ENCODE measurements at places on chromosomes 2 and 18. TPM values are rescaled to one million over a fixed set of nuclear protein-coding genes. Genes with fewer than 3 reads are reported as not detected.
A peak's percentile ranks its signal among the peaks of the same experiment; 100 is the strongest.

GRCh38 chr2:202109737-202110184 lies 36.7 kb downstream of the KIAA2012 start:
- no peak for DNase-seq

ACOXL gene
- total RNA-seq: not detected

DNA sequence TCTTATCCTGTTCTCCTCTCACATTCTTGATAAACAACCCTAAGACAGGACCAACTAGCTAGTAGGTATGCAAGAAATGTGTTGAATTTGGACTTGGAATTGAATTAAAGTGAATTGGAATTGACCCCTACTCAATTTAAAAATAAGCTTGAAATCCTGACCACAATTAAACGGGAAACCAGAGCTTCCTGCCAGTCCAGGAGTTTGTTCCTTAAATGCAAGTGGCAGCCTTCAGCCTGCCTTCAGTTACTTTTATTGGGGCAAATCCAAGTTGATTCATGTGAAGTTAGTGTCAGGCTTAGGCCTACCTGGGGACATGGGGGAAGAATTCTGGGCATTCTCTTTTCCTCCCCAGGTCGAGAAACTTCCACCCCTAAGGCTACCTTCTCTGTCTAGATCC lies 457.6 kb downstream of the BCL11A start:
- no peak for DNase-seq

- no peak for DNase-seq
Measured at GRCh38 chr2:238974501-238975166, 126.7 kb downstream of the TWIST2 start.

SPC25 gene
- total RNA-seq: 39.3 TPM

GCG gene
- 0.27 TPM for total RNA-seq

EPHA4 gene
- total RNA-seq: 108 TPM

ITGB6 gene
- total RNA-seq: not detected

GRHL1 gene
- total RNA-seq: 2.0 TPM

GALNT14 gene
- 1.4 TPM for total RNA-seq

DNA sequence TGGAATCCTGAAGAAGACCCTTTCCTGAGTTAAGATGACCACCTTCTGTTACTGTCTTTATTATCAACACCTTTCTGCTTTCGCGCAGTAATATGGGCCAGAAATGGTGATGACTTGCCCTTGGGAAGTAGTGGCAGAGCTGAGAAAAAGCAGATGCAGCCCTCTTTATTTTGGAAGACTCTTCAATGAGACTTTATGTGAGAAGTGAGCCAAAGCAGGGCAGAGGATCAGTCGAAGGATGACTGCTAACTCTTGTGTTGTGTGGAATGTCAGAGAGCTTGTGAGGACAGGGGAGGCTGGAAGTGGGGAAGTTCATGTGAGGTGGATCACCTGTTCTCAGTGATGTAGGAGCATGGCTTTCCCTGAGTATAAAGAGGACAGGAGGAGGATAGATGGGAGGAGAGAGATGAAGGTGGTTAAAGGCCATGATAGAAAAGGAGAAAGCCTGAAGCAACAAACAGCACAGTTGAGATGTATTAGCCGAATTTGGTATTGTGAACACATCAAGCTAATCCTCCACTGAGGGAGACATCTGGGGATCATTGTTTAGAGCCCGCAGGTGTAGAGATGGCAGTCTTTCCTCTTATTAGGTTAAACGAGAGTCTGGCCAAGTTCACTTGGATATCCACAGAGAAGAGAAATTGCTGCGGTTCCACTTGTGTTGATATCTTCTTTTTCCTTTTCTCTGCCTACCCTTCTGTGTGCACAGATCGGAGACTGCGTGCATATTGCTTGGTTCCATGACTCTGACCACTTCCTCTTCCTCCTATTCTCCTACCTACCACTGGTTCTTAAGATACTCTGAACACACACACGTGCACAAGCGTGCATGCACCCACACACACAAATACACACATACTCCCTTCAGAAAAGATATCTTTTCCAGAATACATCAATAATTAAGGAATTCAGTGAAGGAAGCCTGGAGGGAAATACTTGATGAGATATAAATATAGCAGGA lies 67.4 kb downstream of the SLC9A2 start:
- DNase-seq: no peak

- no peak for DNase-seq
Measured at GRCh38 chr18:29488617-29489016, 1311.7 kb upstream of the CDH2 start.

DNA sequence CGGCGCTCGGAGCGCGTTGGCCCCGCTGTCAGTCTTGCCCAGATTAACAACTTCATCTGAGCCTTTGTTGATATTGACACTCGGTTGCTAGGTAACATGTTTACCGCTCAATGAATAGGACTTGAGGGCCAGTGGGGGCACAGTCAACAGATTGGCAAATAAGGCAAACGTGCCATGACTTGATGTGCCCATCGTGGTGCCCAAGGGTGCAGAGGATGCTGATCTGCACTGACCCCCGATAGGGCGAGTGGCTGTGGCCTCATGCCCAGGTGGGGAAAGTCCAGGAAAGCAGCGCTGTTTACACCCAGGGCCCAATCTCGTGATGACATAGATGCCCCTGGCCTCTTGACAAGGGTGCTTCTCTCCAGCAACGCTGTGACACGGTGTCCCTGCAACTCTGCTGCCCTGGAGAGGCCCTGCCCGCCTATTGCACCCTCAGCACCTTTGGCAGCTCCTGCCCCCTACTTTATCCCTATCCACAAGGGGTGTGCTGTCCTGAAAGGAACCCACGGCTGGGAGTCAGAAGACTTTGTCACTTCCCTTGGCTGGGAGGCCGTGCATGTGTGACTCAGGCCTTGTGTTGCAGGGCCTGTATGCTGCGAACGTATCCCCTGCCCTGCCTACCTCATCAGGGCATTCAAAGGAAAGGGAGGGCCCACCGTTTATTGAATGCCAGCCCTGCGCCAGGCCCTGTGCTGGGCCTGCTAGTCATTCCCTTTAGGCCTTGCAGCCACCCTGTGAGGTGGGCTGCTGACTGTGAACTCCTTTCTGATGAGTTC lies 158.0 kb downstream of the INHBB start:
- DNase-seq: no peak

- DNase-seq: no peak
Measured at GRCh38 chr2:46486436-46486835, 7.1 kb downstream of the TMEM247 start.

DNA sequence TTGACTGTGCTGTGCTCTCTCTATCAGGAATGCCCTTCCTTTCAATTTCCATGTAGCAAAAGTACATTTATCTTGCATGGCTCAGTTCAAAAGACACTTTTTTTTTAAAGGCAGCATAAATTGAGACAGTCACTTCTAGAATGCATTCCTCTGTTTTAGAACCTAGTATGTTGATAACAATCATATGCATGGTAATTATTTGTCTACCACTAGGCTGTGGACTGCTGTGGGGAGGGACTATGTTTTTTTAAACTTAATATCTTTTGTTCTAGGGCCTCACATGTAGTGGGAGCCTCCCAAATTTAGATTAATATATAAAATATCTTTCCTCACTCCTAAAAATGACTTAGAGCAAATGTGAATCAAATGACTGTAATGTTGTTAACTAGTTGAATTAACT lies 269.9 kb downstream of the MEIS1 start:
- no peak for DNase-seq

GRCh38 chr2:2016651-2017311 lies 272.5 kb upstream of the PXDN start:
- no peak for DNase-seq

DNA sequence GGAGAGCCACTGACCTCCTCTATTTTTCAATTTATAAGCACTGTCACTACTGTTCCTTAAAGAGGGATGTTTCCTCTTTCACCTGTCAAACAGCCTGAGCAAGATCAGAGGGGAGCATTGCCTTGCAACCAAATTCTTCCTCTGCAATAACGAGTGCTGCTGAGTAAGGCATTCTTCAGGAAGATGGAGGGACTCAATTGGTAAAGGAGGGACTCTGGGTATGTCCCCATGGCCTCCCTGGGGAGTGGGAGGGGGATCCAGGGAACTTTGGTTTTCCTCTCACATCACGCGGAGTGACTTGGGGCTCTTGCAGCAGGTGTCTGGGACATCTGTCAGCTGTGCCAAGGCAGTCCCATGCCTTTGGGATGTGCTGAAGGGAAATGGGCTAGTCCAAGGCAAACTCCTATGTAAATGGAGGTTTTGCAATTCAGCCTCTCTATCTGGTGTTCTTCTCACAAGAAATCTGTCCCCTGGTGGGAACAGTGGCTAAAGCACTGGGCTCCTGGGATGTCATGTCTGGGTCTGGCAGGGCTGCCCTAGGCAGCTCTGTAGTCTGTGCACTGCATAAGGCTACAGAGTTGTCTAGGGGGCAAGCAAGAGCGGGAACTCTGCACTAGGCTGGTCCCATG lies 14.4 kb upstream of the HES6 start:
- no peak for DNase-seq

DNA sequence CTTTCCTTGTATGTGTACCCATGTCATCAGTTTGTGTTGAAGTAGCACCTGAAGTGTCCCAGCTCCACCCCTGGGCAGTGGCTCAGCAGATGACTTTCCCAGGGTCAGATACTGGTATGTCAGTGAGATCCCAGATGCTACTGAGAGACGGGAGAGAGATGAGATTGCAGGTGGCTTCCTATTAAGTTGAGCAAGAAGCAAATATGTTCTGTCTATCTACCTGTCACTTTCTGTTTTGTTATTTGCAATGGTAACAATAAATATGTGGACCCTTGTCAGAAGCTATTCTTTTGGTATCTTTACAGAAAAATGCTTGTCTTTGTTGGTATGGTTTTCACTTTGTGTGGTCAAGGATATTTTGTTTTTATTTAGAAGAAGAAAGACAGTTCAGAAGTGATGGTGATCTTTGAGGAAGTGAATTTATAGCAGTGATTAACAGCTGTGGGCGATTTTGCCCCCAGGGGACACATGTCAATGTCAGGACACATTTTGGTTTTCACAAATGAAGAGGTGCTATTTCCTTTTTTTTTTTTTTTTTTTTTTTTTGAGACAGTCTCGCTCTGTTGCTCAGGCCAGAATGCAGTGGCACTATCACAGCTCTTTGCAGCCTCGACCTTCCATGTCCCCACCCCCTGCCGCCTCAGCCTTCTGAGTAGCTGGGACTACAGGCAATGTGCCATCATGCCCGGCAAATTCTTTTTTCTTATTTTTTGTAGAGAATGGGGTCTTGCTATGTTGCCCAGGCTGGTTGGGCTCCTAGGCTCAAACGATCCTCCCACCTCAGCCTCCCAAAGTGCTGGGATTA lies 21.4 kb downstream of the MGAT5 start:
- DNase-seq: no peak

GRCh38 chr2:70087702-70088597 lies 673 bp downstream of the PCBP1 start:
- no peak for DNase-seq

GRCh38 chr2:122523143-122523542 lies 767.7 kb downstream of the TSN start:
- no peak for DNase-seq

DNA sequence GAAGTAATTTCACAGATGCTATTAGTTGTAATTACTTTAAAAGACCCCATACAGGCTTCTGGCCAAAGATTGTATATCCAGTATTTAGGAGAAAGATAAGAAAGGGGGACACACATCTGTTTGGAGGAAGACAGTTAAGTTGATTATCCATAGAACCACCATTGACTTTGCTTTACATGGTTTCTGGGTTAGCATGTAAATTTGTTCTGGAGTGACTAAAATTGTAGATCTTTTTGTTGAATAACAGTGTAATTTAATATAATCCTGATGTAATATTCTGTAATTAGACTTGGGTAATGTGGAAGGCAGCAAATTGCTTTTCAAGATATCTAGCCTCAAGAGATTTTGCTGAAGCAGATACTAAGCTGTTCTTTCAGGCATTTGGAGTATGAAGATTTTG lies 17.2 kb downstream of the COMMD1 start:
- no peak for DNase-seq

GRCh38 chr2:136081582-136082210 lies 36.3 kb downstream of the CXCR4 start:
- DNase-seq: peak; percentile 21

DUSP19 gene
- total RNA-seq: 4.7 TPM

DNA sequence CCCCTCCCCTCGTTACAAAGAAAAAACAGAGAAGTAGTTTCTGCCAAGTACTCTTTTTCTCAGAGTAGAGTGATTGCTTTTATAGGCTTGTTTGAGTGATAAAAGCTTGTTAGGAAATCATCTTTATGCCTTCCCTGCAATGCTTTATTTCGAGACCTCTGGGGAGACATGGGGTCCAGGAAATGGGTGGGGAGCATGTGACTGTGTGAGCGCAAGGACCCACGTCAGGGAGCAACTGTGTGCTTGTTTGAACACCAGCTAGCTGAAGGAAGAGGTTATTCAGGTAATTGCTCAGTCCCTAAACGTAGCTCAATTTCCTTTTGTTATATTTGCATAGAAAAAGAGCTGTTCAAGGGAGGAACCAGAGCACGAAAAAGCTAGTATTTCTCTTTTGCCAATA lies 187.3 kb downstream of the FAM210A start:
- DNase-seq: no peak

DNA sequence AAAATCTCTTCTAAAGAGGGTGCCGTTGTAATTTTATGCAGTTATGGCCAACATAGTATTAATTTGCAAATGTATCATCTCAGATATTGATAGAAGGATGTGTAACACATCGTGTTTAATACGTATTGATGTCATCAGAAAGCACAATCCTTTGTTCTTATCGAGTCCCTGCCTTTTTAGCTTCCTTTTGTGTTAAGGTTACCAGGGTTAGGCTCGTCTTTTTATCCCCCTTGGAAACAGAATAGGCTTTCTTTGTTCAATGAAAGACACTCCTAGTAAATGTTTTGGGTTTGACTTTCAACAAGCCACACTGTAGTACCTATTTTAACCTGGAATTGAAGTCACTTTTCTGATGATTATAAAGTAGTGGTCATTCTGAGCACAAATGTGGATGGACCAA lies 136.2 kb downstream of the WDR7 start:
- DNase-seq: no peak

SERPINB5 gene
- not detected for total RNA-seq

- no peak for DNase-seq
Measured at GRCh38 chr2:206160125-206160806, 571 bp downstream of the EEF1B2 start.

CRYBA2 gene
- not detected for total RNA-seq

NDC80 gene
- 52.1 TPM for total RNA-seq
